ENCODE measurements at places on chromosomes 16 and 17.

- H3K27ac ChIP-seq: no peak overlapping the region
- no peaks in the 10 kb centered on the region for H3K27me3 ChIP-seq
- ATAC-seq: peak; percentile 42
- peaks cover 83% of the 10 kb centered on the region for H3K36me3 ChIP-seq
- H3K4me1 ChIP-seq: no peaks in the 10 kb centered on the region
Observed at GRCh38 chr16:67613808-67614207, 31.1 kb upstream of the CARMIL2 start.

- H3K27ac ChIP-seq: no peak overlapping the region
- H3K36me3 ChIP-seq: no peaks in the 10 kb centered on the region
- H3K4me1 ChIP-seq: no peaks in the 10 kb centered on the region
- H3K27me3 ChIP-seq: no peaks in the 10 kb centered on the region
- no peak overlapping the region for H3K4me3 ChIP-seq
- no peak for ATAC-seq
Observed at GRCh38 chr16:64969221-64969620, 152.6 kb downstream of the CDH11 start.

GRCh38 chr16:74291577-74292208, 4.9 kb upstream of the PSMD7 start:
- H3K4me3 ChIP-seq: no peak overlapping the region
- no peaks in the 10 kb centered on the region for H3K27me3 ChIP-seq
- peaks cover 11% of the 10 kb centered on the region for H3K4me1 ChIP-seq

GRCh38 chr16:84029297-84030047, 13.1 kb downstream of the SLC38A8 start:
- H3K4me3 ChIP-seq: no peak overlapping the region
- H3K27ac ChIP-seq: no peak overlapping the region
- no peaks in the 10 kb centered on the region for H3K36me3 ChIP-seq
- peak; percentile 23 for ATAC-seq
- peaks cover 10% of the 10 kb centered on the region for H3K27me3 ChIP-seq

DNA sequence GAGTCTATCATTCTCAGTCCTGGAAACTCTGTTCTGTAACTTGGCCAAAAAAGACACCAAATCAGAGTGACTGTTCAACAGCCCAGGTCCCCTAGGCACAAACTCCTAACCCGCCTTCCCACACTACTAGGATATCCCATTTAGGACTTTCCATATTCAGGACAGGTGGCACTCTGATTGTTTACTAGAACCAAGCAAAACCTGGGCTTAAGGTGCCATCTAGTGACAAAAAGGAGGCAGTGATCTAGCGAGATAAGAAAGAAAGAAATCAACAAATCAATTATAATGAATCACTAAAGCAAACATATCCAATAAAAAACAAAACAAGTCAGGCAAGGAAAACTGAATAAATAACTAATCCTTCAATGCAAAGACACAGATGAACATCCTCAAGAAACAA, 203.9 kb downstream of the CEP112 start:
- no peak for ATAC-seq
- peaks cover 9% of the 10 kb centered on the region for H3K27me3 ChIP-seq
- H3K27ac ChIP-seq: no peak overlapping the region
- no peaks in the 10 kb centered on the region for H3K4me1 ChIP-seq
- H3K36me3 ChIP-seq: no peaks in the 10 kb centered on the region

GRCh38 chr16:30380803-30381208, 1.6 kb downstream of the SEPTIN1 start:
- H3K4me1 ChIP-seq: peaks cover 19% of the 10 kb centered on the region
- ATAC-seq: no peak
- H3K27me3 ChIP-seq: no peaks in the 10 kb centered on the region
- peak overlapping the region; percentile 85 for H3K4me3 ChIP-seq

- no peaks in the 10 kb centered on the region for H3K36me3 ChIP-seq
- peaks cover 16% of the 10 kb centered on the region for H3K27me3 ChIP-seq
- no peak overlapping the region for H3K27ac ChIP-seq
Observed at GRCh38 chr16:75260851-75261589, 9.6 kb upstream of the BCAR1 start.

GRCh38 chr17:78390241-78391050, 12.0 kb downstream of the PGS1 start:
- peaks cover 97% of the 10 kb centered on the region for H3K36me3 ChIP-seq
- no peaks in the 10 kb centered on the region for H3K27me3 ChIP-seq
- peak; percentile 7 for ATAC-seq

DNA sequence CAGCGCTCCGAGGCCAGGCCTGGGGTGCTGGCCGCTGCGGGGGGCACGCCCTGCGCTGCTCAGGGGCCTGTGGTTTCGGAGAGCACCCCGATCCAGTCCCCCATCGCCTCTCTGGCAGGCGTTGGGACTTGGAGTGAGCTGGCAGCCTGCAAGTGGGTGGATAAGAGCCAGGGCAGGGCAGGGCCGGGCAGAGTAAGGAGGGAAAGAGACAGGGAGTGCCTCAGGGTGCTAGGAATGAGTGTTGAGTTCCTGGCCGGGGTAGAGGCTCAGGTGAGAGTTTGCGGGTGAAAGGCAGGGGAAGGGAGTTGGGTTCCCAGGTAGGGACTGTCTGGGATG, 1.3 kb downstream of the CDH13 start:
- peak overlapping the region; percentile 15 for H3K4me3 ChIP-seq
- peaks cover 58% of the 10 kb centered on the region for H3K27me3 ChIP-seq
- no peak for ATAC-seq
- no peak overlapping the region for H3K27ac ChIP-seq
- no peaks in the 10 kb centered on the region for H3K36me3 ChIP-seq

GRCh38 chr17:73609758-73610157, 34.5 kb downstream of the SDK2 start:
- no peaks in the 10 kb centered on the region for H3K36me3 ChIP-seq
- no peaks in the 10 kb centered on the region for H3K4me1 ChIP-seq
- no peak overlapping the region for H3K27ac ChIP-seq
- no peak overlapping the region for H3K4me3 ChIP-seq
- ATAC-seq: no peak
- peaks cover 9% of the 10 kb centered on the region for H3K27me3 ChIP-seq

DNA sequence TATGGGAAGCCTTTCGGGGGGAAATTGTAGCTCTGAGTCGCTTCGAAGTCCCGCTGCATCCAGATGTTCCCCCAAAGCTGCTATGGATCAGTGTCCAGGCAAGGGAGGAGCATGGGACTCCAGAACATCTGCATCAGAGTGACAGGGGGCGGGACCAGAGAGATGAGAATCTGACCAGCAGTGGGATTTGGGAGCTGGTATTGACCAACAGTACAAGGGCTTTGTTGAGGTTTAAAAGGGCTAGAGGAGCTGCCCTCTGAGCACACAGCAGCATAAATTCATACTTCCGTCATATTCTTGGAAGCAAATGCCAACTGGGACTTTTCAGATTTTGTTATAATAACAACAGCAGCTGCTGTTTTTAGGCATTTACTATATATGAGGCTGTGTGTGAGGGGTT, 10.6 kb downstream of the RBFOX1 start:
- no peaks in the 10 kb centered on the region for H3K36me3 ChIP-seq
- no peak overlapping the region for H3K4me3 ChIP-seq
- no peaks in the 10 kb centered on the region for H3K27me3 ChIP-seq
- H3K27ac ChIP-seq: no peak overlapping the region
- H3K4me1 ChIP-seq: no peaks in the 10 kb centered on the region

DNA sequence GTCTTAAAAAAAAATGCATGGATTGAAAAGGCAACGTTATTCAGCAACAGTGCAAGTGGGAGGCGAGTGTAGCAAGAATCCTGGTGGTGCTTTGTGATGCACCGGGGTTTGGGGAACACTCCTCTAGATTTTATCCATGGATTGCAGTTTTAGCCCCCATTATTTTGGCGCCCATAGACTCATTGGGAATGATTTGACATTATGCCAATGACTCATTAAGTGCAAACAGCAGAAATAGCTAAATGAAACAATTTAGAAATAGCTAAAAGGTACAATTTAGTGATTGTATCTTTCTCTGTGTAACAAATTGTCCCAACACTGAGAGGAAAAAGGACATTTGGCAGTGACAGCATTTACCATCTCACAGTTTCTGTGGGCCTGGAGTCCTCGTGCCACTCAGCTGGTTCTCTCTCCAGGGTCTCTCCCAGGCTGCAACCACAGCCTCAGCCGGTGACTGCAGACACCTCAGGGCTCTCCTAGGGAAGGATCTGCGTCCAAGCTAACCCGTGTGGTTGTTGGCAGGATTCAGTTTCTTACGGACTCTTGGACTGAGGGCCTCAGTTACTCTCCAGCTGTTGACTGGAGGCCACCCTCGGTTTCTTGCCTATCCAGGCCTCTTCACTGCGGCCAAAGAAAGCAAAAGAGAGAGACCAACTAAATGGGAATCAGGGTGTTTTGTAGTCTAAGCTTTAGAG, 398.7 kb downstream of the SNX29 start:
- H3K4me3 ChIP-seq: no peak overlapping the region
- peaks cover 11% of the 10 kb centered on the region for H3K4me1 ChIP-seq
- ATAC-seq: no peak
- no peaks in the 10 kb centered on the region for H3K36me3 ChIP-seq
- no peak overlapping the region for H3K27ac ChIP-seq

DNA sequence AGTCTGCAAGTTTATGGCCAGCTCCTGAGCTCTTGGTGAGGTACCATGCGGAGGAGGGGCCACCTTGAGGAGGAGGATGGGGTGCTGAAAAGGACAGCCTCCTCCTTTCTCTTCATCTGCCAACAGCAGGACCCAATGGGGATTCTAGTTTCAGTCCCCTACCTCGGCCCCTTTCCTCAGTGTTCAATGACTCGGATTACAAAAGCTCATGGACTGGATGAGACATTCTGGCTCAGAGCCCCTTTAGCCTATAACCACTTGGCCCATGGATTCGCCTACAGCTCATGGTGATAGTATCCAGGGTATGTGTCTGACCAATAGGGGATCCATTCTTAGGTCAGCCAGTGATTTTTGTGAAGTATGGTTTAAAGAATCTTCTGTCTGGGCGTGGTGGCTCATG, 8.5 kb upstream of the PIK3R6 start:
- no peak overlapping the region for H3K27ac ChIP-seq
- peak; percentile 16 for ATAC-seq
- H3K4me3 ChIP-seq: no peak overlapping the region
- no peaks in the 10 kb centered on the region for H3K27me3 ChIP-seq
- no peaks in the 10 kb centered on the region for H3K4me1 ChIP-seq

GRCh38 chr17:58822148-58823050, 66.7 kb downstream of the PPM1E start:
- H3K36me3 ChIP-seq: no peaks in the 10 kb centered on the region
- no peak overlapping the region for H3K4me3 ChIP-seq
- no peak for ATAC-seq
- H3K27me3 ChIP-seq: peaks cover 16% of the 10 kb centered on the region
- H3K27ac ChIP-seq: no peak overlapping the region

DNA sequence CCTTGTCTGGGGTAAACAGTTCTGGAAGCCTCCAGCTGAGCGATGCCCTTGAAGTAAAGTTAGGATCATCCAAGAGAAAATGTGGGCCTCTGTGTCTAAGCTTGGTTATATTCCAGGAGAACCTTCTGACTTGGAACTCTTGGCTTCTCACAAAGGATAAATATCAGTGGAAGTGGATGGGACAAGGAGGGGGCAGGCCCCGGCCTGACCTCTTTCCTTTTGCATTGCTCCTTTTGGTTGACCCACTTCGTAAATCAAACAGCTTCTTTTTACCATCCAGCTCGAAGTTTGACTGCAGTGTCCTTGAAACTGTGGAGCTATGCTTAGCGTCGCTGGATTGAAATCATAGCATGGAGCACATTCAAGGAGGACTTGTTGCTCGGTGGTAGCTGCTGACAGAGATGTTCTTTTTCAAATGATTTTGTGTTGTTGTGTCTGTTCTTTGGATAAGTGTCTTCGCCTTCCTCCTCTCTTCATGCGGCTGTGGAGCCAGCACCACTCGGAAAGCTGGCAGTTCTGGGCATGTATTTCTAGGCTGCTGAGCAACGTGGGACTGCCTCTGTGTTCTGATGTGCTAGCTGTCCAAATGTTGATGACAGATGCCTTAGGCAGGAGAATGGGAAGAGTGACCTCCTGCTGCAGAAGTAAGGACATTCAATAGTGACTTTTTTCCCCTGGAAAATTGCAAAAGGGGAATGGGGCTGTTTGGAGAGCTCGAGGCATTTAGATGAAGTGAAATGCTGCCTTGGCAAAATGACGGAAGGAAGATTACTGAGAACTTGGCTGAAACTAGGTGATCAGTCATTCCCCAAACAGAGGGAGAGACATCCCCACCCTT, 4.5 kb downstream of the MINK1 start:
- no peak overlapping the region for H3K4me3 ChIP-seq
- no peaks in the 10 kb centered on the region for H3K27me3 ChIP-seq
- peaks cover 24% of the 10 kb centered on the region for H3K36me3 ChIP-seq
- ATAC-seq: no peak

DNA sequence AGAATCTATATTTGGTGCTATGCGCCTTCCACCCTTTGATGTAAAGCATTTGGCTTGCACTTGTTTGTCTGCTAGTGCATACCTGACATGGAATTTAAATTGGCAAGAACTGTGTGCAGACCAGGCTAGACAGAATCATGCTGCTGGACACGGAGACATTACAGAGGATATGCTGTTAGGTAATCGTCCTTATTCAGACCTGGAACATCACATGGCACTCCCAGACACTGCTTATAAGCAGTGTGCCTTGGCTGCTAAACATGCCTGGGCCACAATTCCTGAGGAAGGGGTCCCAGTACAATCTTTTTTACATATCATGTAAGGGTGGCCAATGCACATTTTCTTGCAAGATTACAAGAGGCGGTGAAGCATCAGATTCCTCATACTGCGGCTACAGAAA, 6.4 kb downstream of the CD300LD start:
- H3K4me1 ChIP-seq: no peaks in the 10 kb centered on the region
- no peaks in the 10 kb centered on the region for H3K36me3 ChIP-seq
- peaks cover 19% of the 10 kb centered on the region for H3K27me3 ChIP-seq
- no peak for ATAC-seq

DNA sequence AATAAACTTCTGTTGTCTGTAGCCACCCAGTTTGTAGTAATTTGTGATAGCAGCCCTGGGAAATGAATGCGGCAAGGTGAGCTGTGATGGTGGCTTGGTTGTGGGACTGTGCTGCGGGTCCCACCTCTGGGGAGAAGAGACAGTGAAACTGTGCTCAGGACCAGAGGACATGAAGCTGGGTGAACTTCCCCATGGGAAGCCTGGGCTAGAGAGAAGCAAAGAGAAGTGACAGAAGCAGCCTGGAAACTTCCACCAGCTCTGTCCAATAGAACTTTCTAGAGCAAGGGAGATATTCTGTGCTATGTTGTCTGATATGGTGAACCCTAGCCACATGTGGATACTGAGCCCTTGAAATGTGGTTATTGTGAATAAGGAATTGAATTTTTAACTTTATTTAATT, 51.5 kb upstream of the EMP2 start:
- peaks cover 24% of the 10 kb centered on the region for H3K27me3 ChIP-seq
- no peak overlapping the region for H3K27ac ChIP-seq
- no peak for ATAC-seq
- H3K4me3 ChIP-seq: no peak overlapping the region
- H3K36me3 ChIP-seq: no peaks in the 10 kb centered on the region

- peaks cover 29% of the 10 kb centered on the region for H3K27me3 ChIP-seq
- no peak overlapping the region for H3K4me3 ChIP-seq
- ATAC-seq: no peak
- H3K27ac ChIP-seq: no peak overlapping the region
Observed at GRCh38 chr17:5624211-5624610, 39.9 kb upstream of the NLRP1 start.

- H3K36me3 ChIP-seq: peaks cover 10% of the 10 kb centered on the region
- ATAC-seq: no peak
- no peak overlapping the region for H3K4me3 ChIP-seq
- H3K27ac ChIP-seq: peak overlapping the region; percentile 38
- H3K27me3 ChIP-seq: no peaks in the 10 kb centered on the region
Observed at GRCh38 chr17:17098551-17099179, 56.4 kb downstream of the MPRIP start.

All from activated T-helper 17 cell treated with anti-CD3 and anti-CD28 coated beads, Interleukin-2, amount 50 U/mL, for 72 hours (primary cell).